ENCODE measurements at places on chromosomes 6 and 20.
A peak's percentile ranks its signal among the peaks of the same experiment; 100 is the strongest.

GRCh38 chr6:158439255-158439654, 120.6 kb upstream of the TMEM181 start:
- no peak for DNase-seq

- no peak for DNase-seq
Observed at GRCh38 chr6:103215847-103216246, 1643.9 kb downstream of the HACE1 start.

DNA sequence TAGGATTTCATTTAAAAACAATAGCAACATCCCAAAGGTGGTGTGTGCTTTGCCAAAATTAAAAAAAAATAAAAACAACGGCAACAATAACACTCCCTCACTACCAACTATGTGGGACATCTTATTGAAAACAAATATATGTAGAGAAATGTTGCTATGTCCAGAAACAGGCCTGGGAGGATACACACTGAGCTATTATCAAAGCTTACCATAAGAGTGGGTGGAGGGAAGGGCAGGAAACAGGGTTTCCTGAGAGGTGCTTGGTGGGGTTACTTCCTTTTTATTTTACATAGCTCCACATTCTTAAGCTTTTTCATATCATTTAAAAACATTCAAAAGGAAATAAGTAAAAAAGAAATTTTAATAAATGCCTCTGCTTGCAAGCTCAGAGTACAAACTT, 150.0 kb upstream of the RIPOR2 start:
- DNase-seq: no peak

DNA sequence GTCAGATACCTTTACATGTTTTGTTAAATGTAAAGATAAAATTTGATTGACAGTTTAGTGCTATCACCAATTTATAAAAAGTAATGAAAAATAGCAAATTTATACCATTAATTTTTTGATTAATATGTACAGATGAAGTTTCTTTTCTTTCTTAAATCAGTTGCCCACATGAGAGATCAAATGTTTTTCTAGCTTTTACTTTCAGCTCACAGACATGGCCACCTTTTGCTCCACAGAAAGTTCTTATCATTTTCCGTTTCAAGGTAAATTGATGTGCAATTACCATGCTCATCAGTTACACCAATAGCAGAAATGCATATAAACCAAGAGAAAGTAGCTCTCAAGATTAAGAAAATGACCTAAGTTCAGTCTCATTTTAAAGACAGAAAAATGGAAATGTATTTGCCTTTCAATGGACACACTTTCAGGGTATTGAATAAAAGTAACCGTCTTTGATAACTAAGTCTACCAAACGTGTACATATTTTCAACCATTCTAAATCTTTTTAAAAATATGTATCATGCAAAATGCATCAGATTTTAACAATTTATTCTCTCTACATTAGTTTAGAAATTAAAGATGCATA, 16.6 kb upstream of the EXOC2 start:
- no peak for DNase-seq

- peak; percentile 47 for DNase-seq
Observed at GRCh38 chr20:4563534-4563933, 158.2 kb upstream of the PRND start.

- no peak for DNase-seq
Observed at GRCh38 chr20:10540636-10541493, 105.8 kb downstream of the SLX4IP start.

DNA sequence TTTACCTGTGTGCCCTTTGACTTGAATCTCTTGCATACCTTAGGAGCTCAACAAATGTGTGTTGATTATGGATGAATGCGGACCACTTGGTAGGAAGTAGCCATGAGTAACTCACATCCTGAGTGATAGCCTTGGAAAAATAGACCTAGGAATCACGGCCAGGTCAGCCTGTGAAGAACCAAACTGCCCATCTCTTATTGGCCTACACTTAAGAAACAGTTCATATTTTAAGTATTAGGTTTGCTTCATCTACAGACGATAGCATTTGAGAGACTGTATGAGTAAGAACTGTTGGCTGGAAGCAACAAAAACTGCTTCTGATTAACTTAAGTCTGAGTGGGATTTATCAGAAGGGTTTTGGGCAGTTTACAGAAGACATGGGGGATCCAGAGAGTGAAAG, 320.1 kb upstream of the PRND start:
- no peak for DNase-seq

DNA sequence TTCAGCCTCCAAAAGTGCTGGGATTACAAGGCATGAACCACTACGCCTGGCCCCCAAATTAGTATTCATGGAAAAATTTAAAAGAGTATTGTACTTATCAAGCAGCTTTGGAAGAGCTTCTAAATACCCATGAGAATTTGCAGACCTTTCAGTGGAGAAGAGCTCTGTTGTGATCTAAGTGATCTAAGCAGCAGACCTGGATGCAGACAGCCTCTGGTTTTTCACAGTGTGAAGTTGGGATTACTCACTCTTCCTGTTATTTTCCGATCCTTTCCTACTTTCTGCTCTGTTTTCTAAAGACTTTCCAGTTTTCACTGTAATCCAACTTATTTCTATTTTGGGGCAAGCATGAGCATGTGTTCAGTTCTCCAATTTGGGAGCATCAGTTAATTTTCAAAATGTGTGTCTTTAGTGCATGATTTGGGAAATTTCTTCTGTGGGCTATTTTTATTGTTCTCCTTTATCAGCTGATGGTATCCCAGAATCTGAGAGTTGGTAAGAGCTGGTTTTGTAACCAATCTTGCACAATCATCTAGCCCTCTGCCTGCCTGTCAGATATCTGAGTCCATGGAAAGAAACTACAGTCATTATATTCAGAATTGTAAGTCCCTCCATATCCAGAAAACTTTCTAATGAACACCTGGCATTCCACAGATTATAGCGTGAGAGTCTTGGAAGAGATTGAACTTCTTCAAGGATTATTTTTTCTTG, 207.7 kb upstream of the DTNBP1 start:
- no peak for DNase-seq

DNA sequence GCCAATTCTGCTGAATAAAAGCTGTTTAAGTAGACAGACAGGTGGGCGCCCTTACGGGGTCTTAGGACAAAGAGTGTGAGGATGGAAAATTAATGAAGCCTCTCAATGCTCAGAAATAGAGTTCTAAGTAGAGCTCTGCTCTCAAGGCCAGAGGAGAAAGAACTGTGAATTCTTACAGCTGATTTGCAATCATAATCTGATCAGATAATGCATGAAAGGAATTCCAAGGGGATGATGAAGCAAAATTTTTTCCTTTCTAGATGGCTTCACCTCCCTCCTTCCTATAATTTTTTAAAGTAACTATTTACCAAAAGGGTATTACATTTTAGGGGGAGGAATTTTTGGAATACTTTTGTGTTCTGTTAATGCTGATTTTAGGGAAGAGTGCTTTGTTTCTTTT, 308.1 kb upstream of the HS3ST5 start:
- DNase-seq: no peak

GRCh38 chr20:6924681-6925080, 157.2 kb downstream of the BMP2 start:
- DNase-seq: no peak

GRCh38 chr20:59375541-59375940, 75.1 kb downstream of the EDN3 start:
- no peak for DNase-seq

DNA sequence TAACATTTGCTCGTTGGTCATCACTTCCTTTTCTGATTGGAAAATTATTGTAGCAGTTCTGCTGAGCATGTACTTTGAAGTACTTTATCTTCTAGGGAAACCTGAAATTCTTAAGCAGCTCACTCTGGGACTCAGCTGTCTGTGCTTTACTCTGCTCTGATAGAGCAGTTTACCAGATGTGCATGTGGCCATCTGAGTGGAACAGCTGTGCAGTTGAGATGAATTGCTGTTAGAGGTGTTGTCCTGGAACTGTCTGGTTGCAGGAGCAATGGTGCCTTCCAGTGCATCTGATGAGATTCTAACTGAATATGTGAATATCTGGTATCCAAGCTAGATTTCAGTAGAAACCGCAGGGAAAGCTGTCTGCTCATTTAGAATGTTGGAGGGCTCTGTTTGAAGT, 27.2 kb downstream of the PANK2 start:
- no peak for DNase-seq

GRCh38 chr20:50346374-50347283, 156.0 kb downstream of the CEBPB start:
- peak; percentile 74 for DNase-seq

GRCh38 chr20:46308258-46309157, at the start of gene CDH22:
Gene CDH22, minus strand, starts transcription at chr20:46308498. Its CDS starts 57,204 bp downstream, at chr20:46251294.
- DNase-seq: no peak

GRCh38 chr6:134585517-134585873, 267.6 kb upstream of the SGK1 start:
- DNase-seq: no peak

DNA sequence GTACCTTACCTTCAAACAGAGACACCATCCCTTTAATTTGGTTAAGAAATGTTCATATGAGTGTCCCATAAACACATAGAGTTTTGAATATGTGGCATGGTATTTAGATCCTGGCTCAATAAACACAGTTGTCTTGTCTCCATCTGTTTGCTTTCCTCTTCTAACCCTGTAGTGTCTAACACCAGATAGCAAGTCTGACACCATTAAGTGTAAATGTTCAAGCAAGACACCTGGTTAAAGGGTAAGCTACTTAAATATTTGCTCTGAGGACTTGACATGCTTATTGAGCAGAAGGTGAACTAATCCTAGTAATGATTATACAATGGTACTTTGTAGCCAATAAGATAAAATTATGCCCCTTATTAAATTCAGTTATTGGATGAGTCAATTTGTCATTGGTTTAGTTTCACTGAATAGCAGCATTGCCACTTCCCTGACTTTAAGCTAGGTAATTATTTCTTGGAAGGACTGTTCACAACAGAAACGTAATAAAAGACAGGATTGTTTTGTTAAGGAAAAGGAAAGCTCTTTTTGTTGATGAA, 26.9 kb upstream of the GOPC start:
- no peak for DNase-seq

DNA sequence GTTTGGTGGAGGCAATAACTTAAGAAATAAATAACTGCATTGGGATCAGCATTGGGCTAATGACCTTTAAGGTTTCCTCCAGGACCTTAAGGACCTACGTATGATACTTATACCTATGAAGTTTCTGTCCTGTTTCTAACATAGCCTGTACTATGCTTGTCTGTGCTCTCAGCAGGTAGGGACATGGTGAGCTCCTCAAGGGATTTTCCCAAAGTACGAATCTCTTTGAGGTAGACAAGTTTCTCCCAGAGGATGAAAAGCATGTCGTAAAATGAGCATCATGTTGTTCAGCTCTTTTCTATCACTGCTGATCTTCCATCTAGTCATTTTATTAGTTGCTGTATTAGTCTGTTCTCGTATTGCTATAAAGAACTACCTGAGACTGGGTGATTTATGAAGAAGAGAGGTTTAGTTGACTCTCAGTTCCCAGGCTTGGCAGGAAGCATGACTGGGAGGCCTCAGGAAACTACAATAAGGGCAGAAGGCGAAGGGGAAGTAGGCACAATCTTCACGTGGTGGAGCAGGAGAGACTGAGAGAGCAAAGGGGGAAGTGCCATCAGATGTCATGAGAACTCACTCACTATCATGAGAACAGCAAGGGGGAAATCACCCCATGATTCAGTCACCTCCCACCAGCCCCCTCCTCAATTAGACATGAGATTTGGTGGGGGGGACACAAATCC, 77.8 kb upstream of the TGM3 start:
- no peak for DNase-seq

- DNase-seq: no peak
Observed at GRCh38 chr20:4763723-4764510, 42.2 kb downstream of the PRND start.

DNA sequence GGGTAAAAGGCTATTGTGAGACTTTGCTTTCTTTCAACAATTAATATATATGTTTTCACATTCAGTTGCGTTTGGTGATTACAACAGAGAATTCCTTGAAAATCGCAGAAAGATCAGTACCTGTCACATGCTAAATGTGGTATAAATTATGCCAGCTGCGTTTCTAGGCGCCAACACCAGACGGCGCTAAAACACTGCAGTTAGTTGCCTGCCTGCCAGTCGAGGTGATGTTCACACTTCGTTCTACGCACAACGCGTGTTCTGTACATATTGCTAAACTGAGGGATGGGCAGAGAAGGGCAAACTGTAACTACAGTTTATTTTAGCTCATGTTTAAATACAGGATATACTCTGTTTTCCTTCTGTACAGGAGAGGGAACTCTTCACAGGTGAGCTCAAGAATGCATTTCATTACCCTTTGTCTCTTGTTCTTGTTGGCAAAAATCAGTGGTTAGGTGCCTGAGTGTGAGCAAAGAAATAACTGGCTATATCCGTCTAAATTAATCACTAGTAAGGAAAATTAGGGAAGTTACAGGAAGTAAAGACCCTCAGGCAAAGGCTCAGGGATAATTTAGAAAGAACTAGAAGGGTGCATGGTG, 100.1 kb upstream of the RGS17 start:
- DNase-seq: no peak

GRCh38 chr6:72787391-72788031, 165.6 kb downstream of the KCNQ5 start:
- DNase-seq: peak; percentile 59

GRCh38 chr20:58129721-58130151, 98.7 kb downstream of the ANKRD60 start:
- DNase-seq: no peak

- DNase-seq: no peak
Observed at GRCh38 chr6:124943658-124944057, 18.6 kb upstream of the RNF217 start.

GRCh38 chr6:40788661-40789655, 201.8 kb upstream of the LRFN2 start:
- no peak for DNase-seq

GRCh38 chr6:52527436-52527835, 49.4 kb downstream of the TRAM2 start:
- DNase-seq: no peak

DNA sequence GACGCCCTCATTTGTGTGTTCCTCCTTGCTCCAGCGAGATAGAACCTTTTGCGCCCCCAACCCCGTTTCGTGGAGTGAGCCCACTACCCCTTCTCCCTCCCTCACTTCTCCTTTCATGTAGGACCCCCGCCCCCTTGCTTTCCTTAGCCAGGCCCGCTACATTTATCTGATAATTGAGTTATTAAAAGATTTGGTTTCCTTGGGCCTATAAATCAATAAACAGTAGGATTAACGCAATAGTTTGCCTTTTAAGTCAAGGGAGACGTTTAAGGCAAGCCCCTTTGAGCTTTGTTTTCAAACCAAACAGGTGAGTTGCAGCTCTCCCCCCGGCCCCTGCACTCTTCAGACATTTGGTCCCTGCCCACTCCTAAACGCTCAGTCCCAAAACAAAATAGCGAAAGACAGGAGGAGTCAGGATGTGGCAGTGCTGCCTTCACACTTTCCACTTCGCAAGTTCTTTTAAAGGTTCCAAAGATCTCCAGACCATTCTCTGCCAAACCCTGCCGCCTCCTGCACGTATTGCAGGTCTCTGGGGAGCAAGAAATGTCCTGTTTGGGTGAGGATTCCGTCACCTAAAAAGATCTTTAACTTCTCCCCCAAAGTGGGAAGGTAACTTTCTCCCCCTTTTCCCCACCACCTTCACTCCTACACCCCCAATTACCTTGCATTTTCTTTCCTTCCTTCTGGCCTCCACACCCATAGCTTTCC, 27.6 kb downstream of the TFAP2B start:
- DNase-seq: no peak
